ENCODE measurements at places on chromosomes 11 and 22.

GRCh38 chr22:39301926-39302325, 17.5 kb downstream of the RPL3 start:
- DNase-seq, result no peak

DNA sequence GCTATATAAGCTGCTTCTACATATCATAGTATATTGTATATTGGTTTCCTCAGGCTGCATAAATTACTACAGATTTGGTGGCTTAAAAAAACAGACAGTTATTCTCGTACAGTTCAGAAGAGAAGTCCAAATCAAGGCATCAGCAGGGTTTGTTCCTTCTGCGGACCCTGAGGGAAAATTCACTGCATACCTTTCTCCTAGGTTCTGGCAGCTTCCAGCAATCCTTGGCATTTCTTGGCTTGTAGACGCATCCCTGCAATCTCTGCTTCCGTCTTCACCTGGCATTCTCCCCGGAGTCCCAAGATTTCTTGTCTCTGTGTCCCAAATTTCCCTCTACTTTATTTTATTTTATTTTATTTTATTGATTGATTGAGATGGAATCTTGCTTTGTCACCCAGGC, 142.8 kb downstream of the COMMD9 start:
- no peak for DNase-seq

DNA sequence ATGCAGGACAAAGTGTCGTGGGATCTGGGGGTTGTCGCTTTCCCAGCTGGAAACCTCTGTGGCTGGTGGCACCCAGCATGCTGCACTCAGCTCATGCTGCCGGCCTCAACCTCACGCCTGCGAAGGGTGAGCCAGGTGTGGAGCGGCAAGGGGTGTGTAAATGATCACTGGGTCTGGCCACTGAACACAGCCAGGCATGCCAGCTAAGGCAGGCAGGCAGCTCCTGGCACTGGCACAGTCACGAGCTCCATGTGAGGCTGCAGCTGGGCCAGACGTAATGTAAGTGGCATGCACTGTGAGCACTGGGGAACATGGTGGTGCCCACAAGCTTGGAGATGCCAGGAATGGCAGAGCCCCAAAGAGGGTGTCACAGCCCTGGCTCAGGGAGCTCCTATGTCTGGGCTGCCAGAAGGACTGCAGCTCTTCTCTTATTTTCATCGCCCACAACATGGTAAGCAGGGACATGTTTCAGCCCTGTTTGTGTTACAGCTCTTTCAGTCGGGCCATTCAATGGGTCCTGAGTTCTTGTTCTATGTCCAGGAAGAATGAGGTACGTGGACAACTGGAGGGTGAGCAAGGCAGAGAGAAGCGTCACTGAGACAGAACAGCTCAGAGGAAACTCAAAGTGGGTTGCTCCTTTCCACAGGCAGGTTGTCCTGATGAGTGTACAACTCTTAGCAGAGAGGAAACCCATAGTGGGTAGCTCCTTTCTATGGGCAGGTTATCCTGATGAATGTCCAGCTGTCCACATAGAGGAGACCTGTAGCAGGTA, 403.8 kb downstream of the CNTN5 start:
- DNase-seq, result no peak

DNA sequence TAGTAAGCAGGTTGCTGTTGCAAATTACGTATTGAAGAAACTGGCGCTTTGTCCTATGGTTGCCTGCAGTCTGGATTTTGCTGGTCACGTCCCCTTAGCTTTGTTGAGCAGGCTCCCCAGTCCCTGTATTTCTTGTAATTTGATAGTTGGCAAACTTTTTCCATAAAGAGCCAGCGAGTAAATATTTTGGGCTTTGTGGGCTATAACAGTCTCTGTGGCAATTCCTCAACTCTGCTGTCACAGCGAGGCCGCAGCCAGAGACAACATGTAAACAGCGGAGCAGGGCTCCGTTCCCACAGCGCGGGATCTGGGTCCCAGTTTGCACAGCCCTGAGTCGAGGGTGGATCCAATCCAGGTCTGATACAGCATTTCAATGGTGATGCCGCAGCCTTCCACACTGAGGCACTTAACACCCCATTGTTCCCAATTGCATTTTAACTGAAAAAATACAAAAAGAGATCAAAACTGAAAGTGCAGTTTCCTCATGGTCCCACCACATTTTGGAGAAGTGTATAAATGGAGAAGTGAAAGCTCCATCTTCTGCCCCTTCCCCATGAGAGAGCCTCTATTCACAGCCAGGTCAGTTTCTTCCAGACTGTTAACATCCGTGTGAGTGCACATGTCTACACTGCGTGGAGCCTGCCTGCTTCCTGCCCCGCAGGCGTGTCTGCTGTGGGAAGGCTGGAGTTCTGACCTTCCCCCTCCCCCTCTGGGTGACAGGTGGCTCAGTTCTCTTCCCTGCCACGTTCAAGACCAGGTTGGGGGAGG, 89.1 kb downstream of the RPS6KA4 start:
- DNase-seq, result peak; percentile 42

GRCh38 chr11:74570266-74571061, 21.9 kb upstream of the POLD3 start:
- peak; percentile 66 for DNase-seq

DNA sequence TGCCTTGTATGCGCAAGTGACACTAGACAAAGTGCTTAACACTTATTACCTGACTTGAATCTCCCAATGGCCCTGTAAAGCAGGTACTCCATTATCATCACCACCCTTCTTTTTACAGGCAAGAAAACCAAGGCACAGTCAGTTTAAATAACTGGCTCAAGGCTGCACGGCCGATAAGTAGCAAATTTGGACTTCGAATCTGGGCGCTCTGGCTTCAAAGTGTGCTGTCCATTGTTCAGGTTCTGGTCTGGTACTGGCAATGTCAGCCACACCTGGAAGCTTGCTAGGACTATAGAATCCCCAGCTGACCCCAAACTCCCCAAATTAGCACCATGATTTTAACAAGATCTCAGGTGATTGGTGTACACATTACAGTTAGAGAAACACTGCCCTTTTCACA, 19.3 kb upstream of the EHF start:
- DNase-seq, result no peak

DNA sequence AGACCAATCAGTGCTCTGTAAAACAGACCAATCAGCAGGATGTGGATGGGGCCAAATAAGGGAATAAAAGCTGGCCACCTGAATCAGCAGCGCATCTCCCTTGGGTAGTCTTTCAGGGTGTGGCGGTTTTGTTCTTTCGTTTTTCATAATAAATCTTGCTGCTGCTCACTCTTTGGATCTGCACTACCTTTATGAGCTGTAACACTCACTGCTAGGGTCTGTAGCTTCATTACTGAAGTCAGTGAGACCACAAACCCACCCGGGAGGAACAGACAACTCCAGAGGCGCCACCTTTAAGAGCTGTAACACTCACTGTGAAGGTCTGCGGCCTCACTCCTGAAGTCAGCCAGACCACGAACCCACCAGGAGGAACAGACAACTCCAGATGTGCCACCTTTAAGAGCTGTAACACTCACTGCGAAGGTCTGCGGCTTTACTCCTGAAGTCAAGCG, 175.5 kb upstream of the PDGFD start:
- DNase-seq, result peak; percentile 42

DNA sequence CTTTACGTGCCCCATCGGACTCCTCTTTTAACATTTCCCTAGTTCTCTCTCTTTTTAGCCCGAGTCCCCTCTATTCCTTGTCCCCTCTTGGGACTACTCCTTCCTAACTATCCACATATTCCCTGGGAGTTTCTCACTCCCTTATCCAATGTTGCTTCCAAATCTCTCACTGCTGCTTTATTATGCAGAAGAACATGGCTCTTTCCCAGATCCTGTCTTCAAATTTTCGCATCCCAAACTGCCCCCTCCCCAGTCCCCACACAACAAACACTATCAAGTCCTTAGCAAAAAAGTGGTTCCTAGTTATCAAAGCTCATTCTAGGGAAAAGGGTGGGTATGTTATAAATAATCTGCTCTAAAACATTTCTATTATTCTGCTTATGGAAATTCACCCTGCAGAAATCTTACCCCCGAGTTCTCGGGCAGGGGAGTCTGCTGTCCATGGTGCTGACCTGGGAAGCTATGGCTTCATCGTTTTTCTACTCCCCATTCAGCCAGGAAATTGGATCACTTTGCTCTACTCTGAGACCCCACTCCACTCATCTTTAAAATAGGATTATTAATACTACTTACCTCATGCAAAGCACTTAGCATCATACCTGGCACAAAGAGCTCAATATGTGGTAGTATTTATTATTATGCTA, 393.5 kb downstream of the BUD13 start:
- peak; percentile 11 for DNase-seq

DNA sequence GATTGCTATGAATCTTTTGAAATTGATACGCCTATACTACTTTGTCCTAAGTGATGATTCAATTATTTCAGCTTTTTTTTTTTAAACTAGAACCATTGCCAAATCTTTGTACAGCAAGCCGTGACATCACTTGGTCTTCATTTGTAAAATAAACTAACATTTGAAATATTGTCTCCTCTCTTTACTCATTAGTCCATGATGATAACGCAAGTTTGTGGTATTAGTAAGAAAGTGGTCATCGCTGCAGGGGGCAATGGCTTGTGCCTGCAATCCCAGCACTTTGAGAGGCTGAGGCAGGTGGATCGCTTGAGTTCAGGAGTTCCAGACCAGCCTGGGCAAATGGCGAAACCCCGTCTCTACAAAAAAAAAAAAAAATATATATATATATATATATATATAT, 12.9 kb upstream of the ARHGAP42 start:
- no peak for DNase-seq
